ENCODE measurements at places on chromosomes 11 and 22.

- no peak for DNase-seq
These were observed 122.7 kb downstream of the DBX1 start for GRCh38 chr11:20037396-20038153.

GRCh38 chr22:33051960-33052839 lies 6.0 kb downstream of the SYN3 start:
- DNase-seq: peak; percentile 95

DNA sequence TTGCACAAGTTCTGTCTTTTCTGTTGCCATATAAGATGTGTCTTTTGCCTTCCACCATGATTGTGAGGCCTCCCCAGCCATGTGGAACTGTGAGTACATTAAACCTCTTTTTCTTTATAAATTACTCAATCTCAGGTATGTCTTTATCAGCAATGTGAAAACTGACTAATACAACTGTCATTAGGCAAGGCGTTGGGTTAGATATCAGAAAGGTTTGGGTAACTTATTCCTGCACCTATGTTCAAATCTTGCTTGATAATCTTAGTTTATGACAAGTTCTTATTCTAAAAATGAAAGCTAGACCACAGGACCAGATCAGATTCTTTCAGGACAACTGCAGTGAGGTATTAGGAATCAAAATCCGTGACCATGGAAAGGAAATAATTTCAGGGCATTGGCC lies 160.6 kb upstream of the BDNF start:
- DNase-seq: no peak

- DNase-seq: no peak
These were observed 7.1 kb upstream of the SCGB2A1 start for GRCh38 chr11:62201376-62201775.

- peak; percentile 45 for DNase-seq
These were observed at the start of gene AP5B1 for GRCh38 chr11:65780770-65781151. Gene AP5B1 (minus strand): TSS chr11:65780976. CDS start chr11:65780591, 385 bp downstream.

- DNase-seq: no peak
These were observed 179.9 kb downstream of the GRIA4 start for GRCh38 chr11:105789579-105790420.

- DNase-seq: no peak
These were observed 103.5 kb downstream of the DDX10 start for GRCh38 chr11:108768370-108768769.

- no peak for DNase-seq
These were observed 132.2 kb downstream of the NAV2 start for GRCh38 chr11:19844806-19845205.

DNA sequence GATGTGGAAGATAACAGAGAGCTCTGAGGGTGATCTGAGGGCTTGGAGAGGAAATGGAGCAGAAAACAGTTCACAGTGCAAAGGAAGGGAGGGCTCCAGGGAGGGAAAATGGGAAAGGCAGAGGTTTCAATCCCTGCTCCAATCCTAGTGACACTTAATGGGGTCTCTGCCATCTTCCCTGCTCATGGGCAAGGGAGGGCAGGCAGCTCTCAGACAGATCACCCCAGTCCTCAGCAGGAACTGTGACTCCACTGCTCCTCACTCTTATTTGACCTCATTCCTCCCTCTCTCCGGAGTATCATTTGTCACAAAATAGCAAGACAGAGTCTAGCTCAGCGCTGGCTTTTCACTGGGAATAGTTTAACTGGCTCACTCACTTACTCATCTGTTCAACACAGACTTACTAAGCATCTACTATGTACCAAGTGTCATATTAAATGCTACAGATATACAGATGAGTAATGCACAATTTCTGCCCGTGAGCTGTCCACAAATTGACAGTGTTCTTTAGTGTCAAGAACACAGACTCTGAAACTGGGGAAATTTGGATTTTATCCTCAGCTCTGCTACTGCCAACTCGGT lies 817.4 kb downstream of the OPCML start:
- DNase-seq: no peak

GRCh38 chr11:62752994-62753735 lies 795 bp downstream of the ZBTB3 start:
- no peak for DNase-seq

- no peak for DNase-seq
These were observed 28.9 kb downstream of the SIK2 start for GRCh38 chr11:111631024-111631665.

DNA sequence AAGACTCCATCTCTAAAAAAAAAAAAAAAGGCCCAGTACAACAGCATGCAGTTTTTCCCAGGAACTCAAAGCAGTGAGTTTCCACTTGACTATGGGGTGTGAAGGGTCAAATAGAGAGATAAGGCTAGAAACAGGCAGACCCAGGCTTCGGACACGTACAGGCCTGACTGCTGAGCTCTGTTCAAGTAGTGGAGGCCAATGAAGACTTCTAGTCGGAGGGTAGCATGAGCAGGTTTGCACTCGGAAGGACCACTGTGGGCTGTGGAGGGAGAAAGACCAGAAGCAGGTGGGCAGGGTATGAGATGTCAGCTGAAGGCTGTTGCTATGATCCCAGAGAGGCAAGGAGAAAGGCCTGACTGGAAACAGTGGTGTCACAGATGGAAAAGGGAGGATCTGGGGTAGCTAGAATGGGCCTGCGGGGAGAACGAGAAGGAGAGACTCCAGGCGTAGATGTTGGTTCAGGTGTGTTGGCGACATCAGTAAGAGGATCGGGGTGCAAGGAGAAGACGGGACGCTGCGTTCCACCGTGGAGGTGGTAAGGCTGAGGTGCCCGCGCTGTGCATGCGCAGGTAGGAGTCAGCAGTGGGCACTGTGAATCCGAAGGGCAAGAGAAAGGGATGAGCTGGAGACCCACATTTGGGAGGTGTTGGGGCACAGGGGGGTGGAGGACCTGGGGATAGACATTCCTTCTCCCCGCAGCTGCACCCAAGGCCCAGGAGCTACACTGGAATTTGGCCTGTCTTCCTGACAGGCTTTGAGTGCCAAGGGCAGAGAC lies 49.4 kb upstream of the RAB1B start:
- DNase-seq: no peak

DNA sequence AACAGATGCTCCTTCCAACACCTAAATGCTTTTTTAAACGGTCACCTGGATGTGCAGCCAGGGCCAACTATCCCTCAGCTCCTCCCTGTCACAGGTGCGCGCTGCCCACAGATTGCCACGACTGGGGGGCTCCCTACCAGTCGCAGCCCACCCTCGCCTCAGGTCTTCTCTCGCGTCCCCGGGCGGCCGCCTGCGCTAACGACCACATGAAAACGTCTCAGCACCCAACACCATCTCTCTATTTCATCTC lies 469 bp downstream of the ZBED5 start:
- DNase-seq: no peak

DNA sequence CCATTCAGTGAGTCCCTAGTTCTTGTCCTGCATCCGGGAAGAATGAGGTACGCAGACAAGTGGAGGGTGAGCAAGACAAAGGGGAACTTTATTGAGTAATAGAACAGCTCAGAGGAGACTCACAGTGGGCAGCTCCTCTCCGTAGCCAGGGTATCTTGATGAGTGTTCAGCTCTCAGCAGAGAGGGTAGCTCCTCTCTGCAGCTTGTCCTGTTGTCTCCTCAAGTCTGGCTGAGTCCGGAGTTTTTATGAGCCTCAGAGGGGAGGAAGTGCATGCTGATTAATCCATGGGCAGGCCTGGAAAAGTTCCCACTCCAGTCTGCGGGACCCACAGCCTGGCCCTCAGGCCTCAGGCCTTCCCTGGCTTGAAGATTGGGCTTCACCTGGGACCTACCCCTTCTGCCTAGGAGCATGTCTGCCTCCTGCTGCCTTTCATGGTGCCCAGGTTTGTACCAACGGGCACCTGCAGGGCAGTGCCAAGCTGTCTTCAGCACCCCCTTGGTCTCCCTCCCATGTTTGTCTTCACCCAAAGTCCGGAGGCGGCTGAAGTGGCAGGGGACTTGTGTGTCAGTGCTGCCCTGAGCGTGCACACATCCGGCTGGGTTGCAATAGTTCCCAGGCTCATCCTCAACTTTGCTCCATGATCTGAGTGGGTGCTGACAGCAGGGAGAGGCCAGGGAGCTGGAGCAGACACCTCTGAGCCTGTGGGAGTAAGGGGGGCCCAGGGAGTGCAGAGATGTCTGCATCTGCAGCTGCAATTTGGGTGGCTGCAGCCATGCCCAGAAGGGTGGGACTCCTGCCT lies 134.2 kb downstream of the LDLRAD3 start:
- no peak for DNase-seq

- DNase-seq: peak; percentile 47
These were observed 575 bp downstream of the MFNG start for GRCh38 chr22:37485395-37486223.
